Frontal cortex (tissue), 4 donors: ENCODE measurements at places on chromosomes 7 and 10.

DNA sequence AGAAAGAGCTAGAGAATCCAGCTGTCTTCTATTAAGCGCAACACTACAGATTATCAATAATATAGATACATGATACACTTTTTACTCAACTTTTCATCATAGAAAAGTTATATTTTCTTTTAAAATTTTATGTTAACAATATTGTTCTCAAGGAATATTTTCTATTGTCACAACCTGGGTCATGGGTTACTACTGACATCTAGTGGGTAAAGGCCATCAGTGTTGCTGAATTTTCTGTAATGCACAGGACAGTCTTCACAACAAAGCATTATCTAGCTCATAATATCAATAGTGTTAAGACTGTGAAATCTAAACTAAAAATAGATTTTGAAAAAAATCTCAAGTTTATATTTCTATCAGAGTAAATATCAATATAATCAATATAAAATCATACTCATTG, 209.8 kb downstream of the ZNF33B start:
- DNase-seq = no peak

DNA sequence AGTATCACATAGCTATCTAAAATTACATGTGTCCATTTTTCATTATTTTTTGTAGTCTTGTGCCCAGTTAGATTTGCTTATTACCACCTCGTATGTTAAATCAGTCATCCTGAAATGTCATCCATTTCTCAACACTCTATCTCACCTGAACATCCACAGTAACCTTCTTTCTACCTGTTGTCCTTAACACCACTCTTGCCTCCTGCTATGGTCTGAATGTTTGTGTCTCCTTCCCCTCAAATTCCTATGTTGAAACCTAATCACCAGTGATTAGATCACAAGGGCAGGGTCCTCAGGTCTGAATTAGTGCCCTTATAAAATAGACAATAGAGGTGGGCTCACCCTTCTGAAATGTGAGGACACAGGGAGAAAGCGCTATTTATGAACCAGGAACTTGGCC, 80.2 kb upstream of the ASAH2 start:
- no peak for DNase-seq

DNA sequence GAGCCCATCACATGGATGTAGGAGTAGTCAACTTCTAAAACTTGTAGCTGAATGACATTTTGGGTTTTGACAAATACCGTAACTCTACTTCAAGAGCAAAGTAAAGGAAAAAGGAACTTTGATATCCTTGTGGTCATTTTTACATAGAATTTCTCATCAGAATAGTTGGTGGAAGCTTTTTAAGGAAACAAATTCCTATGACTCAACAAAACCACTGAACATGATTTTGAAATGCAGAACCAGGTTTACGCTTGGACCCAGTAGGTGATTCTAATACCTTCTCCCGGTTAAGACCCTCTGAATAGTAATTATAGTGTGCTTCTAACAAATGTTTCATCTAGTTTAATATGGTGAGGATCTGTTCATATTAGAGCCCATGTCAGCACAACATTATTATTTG, 307.8 kb downstream of the GPR37 start:
- no peak for DNase-seq

- DNase-seq = no peak
These were observed 65.6 kb downstream of the COL26A1 start for GRCh38 chr7:101428093-101428866.

DNA sequence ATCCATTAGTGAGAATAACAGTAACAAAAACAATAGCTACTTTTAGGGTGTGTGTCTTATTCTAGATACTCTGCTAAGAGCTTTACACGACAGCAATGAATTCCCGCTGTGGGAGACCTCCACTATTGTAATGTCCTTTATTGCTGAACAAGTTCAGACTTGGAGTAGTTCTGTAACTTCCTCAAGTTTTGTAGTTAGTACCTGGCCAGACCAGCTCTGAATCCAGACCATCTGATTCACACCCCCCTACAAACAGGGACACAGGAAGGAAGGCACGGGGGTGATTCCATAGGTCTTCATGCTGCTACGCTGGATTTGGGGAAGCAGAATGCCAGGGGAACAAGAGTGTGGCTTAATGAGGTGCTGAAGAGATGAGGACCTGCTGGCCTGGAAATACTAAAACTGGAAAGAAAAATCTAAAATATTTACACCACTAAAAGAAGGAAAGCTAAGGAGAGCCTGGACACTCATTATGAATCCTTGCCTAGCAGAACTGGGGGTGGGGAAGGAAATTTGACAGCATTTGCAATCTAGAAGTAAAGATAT, 194.6 kb upstream of the TMEM72 start:
- no peak for DNase-seq

GRCh38 chr7:150388709-150389531, 9.8 kb downstream of the ZNF775 start:
- no peak for DNase-seq

DNA sequence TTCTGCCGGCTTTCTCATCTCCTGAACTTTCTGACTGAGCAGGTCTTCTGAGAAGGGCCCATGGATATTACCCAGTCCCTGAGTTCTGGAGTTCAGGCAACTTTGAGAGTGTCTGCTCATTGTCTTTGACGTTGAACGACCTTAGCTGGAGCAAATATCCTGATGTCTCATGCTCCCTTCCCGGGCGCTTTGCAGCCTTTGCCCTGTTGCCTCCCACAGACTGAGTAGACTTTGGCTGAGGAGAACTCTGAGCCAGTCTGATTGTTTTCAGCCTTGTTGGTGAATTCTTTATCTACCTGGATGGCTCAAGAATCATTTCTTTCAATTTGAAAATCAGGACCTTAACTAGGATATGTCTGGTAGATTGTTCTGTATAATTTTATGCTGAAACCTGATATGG, 353.7 kb downstream of the GLRX3 start:
- no peak for DNase-seq

DNA sequence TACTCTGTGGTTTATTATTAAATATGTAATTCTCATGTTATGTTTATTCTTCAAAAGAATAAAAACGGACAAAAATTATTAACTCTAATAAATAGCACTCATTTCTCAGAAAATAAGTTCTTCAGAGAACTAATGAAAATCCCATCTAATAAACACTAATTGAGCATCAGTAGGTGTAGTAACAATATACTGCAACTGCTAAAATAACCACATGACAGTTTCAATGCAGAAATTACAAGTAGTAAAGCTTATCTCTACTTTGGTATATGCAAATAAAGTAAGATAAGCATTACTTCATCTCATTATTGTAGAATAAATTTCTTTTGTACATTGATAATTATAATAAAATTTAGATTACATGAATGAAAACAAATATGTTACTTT, 56.4 kb upstream of the DKK1 start:
- no peak for DNase-seq

GRCh38 chr10:96288151-96288621, 16.0 kb upstream of the DNTT start:
- DNase-seq = no peak

DNA sequence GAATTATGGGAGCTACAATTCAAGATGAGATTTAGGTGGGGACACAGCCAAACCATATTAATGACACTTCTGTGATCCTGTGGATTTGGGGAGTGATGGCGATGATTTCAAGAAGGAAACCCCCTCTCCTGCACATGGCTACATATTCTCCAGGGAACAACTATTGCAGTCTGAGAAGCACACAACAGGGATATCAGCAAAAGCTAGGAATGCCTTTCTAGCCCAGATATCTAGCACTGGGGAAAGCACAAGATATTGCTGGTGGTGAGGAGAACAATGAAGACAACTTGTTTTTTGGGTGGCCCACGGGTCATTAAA, 24.3 kb downstream of the EPDR1 start:
- DNase-seq = no peak

DNA sequence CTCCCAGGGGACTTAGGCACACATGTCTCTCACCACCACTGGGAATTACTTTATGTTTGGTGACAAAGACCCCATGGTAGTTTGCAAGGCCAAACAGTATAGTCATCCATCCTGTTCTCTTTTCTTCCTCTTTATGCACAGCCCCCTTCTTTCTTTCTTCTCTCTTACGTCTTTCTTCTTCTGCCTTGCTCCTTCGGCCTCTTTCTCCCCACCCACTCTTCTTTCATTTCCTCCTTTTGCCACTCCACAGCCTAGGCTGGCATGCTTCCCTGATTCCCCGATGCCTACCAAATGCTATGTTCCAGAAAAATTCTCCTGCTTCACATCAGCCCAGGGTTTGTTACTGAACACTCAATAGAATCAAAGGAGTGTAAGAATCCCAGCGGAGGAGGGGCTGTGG, 62.4 kb upstream of the MKLN1 start:
- no peak for DNase-seq

GRCh38 chr10:15455456-15455855, 84.4 kb upstream of the FAM171A1 start:
- DNase-seq = no peak

DNA sequence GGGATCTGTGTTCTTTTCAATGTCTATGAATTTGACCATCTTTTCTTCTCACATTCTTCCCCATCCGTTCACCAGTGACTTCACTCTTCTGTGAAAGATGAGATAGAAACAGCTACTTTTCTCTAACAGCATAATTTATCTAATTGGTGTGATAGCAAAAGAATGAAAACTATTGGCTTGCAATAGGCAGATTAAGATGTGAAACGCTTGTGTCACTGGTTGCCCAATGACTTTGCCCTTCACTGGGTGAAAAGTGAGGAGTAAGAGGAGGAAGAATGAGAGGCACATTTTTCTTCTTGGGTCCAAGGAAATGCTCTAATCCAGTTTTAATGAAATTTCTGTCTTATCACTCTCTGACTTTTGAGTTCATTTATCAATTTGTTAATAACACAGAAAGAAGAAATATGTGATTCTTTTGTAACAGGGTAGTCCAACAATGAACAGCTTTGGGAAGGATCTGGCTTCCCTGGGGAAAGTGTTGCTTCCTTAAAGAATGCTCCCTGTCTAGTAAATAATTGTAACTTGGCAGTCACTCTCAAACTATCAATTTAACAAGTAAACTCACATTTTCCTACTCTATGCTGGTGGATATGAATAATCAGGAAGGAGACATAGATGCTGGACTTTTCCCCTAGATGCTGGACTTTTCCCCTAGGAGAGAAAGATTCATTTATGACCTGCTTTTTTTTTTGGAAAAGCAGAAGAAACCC, 35.1 kb downstream of the BET1 start:
- no peak for DNase-seq

DNA sequence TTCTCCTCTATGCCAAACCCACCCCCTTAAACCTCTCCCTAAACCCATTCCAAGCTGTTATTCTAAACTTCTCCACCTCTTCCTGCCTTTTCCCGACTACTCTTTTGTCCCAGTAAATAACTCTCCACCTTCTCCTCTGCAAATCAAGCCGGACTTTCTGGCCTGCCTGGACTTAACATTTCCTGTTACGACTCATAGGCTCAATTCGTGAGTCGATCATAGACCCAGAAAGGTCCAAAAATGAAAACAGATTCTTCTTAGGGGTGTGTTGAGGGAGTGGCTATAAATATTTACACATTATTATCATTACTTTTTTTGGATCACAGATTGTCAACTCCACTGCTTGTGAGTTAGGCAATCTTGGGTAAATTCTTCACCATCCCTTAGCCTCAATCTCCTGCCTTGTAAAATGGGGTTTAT, 59.0 kb upstream of the HABP2 start:
- DNase-seq = no peak

DNA sequence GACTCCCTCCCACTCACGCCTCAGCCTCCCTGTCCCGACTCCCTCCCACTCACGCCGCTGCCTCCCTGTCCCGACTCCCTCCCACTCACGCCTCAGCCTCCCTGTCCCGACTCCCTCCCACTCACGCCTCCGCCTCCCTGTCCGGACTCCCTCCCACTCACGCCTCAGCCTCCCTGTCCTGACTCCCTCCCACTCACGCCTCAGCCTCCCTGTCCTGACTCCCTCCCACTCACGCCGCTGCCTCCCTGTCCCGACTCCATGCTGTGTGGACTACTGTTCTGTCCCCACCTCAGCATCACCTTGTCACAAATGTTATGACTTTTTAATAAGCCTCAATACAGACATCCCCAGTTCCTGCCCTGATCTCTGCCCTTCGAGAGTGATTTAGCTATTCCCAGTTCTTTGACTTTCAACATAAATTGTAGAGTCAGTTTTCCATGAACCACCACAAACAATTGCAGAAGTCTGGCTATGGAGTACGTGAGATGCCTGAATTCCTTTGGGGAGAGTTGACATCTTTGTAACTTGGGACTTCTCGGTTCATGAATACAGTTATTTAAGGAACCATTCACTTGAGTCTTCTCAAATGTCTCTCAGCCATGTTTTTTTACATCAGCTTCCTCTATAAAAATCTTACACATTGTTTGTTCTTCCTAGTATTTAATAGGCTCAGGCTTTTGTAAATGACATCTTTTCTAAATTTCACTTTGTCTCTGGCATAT, 71.9 kb downstream of the FOXL3 start:
- no peak for DNase-seq

DNA sequence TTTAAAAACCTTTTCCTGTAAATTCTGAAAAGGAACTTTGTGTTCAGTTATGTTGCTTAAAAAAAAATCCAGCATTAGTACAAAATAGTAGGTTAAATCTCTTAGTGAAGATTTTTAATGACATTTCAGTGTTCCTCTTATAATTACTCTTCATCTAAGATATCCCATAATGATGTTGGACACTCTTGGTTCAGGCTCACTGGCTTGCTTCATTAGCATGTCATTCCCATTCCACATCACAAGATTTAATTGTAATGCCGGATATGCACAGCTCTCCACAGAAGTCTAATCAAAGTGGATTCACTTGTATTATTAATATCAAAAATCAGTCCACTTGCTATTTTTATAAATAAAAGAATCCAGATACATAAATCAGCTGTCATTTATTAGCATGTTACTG, 180.0 kb upstream of the MDFIC start:
- DNase-seq = no peak

DNA sequence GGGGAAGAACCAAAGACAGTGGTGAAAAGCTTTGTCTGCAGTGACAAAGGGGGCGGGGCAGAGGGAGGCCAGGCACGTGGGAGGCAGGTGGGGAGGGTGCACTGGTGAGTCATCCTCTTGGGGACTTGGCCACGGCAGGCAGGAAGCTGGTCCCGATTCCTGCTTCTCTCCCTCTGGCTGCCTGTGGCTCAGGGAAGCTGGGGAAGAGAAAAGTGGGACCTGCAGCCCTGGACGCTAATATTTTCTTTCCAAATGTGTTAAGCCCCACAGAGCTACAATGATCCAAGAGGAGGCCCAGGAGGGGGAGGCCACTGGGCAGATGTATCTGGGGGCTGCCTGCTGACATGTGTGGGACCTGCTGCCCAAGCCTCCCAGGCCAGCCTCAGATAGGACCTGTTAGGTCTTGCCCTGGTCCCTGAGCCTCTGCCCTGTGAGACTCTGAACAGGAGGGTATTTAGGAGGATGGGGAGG, 231.8 kb downstream of the KCNMA1 start:
- peak; percentile 64 for DNase-seq

DNA sequence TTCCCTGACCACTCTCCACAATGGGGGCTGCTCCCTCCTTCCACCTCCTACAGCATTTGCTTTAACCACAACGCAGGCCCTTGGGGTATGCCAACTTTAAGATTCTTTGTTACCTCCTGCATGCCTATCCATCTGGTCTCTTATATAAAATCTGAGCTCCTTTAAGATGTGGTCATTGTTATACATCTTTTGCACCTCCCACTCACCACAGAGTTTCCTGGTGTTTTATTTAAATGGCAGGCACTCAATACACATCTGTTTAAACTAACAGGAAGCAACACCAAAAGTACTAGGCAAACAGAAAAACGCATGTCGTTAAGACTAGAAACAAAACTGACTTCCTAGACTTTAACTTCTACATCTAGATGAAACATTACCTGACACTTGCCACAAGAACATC, 36.3 kb downstream of the SLC25A13 start:
- no peak for DNase-seq
